PC-3 (cell line): ENCODE measurements at places on chromosomes 2 and 18.

GRCh38 chr2:64637931-64638330, 15.8 kb downstream of the SERTAD2 start:
- DNase-seq = peak; percentile 12

DNA sequence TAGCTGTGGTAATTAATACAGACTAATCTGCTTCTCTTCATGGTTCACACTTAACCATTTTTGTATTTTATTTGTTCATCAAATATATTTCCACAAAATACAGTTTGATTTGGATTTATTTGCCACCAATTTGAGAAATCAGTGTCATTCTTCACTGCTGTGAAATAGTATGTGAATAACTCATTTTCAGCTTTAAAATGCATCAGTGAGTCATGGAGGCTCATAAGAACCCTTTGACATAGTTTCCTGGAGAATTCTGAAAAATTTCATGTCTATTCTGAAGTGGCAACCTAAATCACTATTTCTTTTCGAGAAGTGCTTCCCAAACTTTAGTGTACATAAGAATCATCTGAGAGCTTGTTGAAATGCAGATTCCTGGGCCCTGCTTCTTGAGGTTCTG, 1026.7 kb upstream of the ACVR2A start:
- DNase-seq = peak; percentile 59

- DNase-seq = no peak
Observed at GRCh38 chr2:17590342-17590911, 49.9 kb downstream of the VSNL1 start.

- no peak for DNase-seq
Observed at GRCh38 chr2:27177441-27178351, 28.9 kb downstream of the TCF23 start.
